CD4-positive, alpha-beta T cell treated with Interleukin-17A for 1 hour (primary cell): ENCODE measurements at places on chromosomes 1 and 21.
A peak's percentile ranks its signal among the peaks of the same experiment; 100 is the strongest.

- no peak for DNase-seq
Measured at GRCh38 chr1:31585736-31586365, 9.5 kb downstream of the TINAGL1 start.

- no peak for DNase-seq
Measured at GRCh38 chr1:16391411-16391810, 24.4 kb downstream of the SZRD1 start.

DNA sequence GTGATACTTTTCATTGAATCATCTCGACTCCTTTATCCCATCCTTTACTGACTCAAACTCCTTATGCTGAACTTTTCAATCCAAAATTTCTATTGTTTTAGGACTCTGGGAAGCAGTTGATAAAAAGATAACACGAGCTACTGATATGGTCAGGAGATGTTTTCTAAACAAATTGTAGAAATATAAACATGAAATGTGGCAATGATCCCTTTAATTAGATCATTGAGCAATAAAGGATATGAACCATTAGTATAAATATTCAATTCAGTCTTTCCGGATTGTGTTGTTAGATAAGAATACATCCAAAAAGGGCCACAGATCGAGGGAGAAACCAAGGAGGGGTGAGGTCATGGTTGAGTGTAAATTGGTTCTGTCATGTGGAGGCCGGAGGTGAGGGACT lies 88.4 kb downstream of the NID1 start:
- no peak for DNase-seq

GRCh38 chr1:168227620-168228019 lies 1.8 kb downstream of the SFT2D2 start:
- no peak for DNase-seq

DNA sequence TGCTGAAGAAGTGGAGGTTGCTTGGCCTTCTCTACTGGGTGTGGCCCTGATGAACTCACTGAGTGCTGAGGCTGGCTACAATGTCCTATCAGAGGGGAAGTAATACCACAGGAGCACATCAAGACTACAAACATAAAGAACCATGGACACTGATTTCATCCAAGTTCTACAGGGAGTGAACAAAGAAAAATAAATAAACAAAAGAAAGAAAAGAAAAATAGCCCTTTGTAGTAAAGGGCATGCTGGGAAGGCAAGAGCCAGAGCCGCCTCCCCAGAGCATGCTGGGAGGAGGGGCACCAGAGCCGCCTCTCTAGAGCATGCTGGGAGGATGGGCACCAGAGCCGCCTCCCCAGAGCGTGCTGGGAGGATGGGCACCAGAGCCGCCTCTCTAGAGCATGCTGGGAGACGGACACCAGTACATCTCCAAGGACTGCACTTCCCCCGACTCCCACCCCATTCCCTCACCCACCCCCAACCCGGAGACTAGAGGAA lies 65.9 kb downstream of the LAMC2 start:
- no peak for DNase-seq

DNA sequence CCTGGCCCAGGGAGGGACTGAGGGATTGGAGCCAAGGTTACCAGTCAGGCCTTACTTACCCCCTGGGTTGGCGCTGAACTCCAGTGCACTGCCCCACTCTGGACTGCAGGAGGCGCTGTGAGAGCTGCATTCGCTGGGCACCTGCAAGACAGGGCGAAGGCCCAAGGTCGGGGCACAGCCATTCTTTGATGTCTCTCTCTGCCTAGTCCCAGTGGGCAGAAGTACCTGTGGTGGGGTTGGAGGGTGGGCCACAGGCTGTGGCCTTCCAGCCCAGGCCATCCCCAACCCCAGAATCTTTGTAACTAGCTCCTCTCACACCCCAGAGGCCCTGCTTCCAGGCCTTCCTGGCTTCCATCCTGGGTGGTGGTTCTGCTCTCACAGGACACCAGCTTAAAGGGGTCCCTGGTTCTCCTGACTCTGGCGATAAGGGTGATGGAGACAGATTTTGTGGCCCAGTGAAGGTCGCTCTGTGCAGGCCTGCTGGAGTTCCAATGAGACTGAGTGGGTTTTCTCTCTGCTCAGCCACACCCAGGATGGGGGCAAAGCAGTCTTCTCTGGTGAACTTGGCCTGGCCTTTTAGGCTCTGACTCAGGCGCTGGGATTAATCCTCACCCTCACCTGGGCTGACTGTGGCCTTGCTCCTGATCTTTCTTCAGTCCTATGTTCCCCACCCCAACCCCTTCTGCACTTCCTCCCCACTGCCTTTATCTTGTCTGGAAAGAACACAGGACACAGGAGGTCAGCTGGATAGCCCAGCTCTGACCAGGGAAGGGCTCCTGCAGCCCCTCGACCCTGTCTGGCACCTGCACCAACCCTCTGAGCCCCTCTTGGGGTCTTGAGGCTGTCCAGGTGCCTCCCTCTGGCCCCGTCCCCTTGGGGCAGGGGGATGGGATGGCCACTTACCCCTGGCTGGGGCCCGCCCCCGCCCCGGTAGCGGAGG lies 954 bp downstream of the MYOG start:
- no peak for DNase-seq

GRCh38 chr1:234597894-234598293 lies 12.1 kb downstream of the IRF2BP2 start:
- DNase-seq, result peak; percentile 83

DNA sequence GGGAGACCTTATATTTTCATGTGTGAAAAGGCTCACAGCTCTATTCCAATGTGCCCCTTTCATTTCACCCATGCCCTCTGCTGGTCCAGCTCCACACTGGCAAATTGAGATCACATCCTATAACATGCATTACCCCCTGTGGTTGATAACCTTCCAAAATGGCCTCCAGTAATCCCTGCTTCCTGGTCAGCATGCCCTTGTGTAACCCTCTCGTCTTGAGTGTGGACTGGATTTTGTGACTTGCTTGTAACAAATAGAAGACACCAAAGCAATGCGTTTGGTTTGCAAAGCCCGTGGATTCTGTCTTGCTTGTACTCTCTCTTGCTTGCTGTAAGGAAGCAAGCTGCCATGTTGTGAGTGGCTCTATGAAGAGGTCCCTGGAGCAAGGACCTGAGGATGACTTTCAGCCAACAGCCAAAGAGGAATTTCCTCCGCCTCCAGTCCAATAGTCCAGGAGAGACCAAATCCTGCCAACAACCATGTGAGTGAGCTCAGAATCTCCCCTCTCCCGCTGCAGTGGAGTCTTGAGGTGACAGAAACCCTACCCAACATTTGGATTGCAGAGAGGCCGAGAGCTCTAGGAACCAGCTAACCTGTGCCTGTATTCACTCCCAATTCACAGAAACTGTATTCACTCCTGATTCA lies 17.4 kb downstream of the KCNA10 start:
- no peak for DNase-seq

DNA sequence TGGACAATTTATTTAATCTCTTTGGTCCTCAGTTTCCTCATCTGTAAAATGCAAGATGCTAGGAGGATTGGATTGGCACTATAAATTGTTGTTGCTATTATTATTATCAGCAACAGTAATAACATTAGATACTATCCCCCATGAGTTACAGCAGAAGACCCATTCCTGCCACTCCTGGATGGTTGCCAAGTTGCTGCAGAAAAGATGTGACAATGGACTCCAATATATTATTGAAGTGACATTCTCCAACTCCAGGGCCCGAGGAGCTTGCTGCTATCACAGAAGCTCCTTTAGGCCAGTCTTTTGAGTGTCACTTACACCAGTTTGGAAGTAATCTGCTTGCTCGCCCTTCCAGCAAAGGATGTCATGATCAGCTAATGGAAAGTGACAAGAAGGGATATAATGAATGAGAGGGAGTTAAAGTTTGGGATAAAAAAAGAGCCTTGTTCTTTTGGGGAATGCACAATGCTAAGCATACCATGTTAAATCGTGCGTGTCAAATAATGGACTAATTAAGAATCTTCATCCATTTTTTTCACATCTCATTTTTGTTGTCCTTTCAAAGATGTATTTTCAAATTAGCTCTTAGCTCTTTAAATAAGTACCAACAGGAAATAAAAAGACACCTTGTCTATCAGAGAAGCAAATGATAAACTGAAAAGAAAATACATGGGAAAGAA lies 19.5 kb upstream of the PROX1 start:
- no peak for DNase-seq

DNA sequence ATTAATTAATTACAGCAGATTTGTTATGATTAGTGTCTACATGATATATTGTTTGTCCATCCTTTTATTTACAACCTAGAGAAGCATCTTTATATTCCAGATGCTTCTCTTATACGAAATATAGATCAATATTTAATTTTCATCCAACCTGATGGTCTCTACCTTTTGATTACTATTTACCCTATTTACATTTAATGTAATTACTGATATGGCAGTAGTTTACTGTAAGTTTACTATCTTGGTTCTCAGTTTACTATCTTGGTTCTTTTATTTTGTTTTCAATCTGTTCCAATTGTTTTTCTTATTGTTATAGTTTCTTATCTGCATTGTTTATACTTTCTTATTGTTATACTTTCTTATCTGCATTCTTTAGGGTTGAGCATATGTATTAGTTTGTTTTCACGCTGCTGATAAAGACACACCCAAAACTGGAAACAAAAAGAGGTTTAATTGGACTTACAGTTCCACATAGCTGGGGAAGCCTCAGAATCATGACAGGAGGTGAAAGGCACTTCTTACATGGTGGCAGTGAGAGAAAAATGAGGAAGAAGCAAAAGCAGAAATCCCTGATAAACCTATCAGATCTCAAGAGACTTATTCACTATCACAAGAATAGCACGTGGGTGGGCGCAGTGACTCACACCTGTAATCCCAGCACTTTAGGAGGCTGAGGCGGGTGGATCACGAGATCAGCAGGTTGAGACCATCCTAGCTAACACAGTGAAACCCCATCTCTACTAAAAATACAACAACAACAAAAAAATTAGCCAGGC lies 28.9 kb downstream of the FAF1 start:
- no peak for DNase-seq

GRCh38 chr1:20472860-20473711 lies 12.9 kb downstream of the CAMK2N1 start:
- DNase-seq, result no peak

DNA sequence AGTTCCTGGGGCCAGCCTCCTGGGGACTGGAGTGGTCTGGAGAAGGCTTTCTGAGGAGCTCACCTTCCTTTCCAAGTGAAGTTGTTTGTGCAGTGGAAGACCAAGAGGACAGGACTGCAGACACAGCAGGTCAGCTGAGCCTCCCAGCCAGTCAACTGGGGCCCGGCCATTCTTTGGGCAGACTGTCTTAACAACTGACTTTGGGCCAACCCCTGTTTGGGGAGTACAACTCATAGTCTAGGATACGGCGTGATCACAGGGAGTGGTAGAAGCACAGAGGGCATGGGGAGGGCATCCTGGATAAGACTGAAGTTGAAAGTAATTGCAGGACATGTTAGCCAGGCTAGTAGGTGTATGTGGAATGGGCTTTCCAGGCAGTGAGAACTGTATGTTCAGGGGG lies 50.3 kb downstream of the PGM1 start:
- DNase-seq, result no peak
